ENCODE measurements at places on chromosomes 11 and 22.

- DNase-seq: peak; percentile 16
Measured at GRCh38 chr11:6258571-6259081, 1.0 kb upstream of the CCKBR start.

DNA sequence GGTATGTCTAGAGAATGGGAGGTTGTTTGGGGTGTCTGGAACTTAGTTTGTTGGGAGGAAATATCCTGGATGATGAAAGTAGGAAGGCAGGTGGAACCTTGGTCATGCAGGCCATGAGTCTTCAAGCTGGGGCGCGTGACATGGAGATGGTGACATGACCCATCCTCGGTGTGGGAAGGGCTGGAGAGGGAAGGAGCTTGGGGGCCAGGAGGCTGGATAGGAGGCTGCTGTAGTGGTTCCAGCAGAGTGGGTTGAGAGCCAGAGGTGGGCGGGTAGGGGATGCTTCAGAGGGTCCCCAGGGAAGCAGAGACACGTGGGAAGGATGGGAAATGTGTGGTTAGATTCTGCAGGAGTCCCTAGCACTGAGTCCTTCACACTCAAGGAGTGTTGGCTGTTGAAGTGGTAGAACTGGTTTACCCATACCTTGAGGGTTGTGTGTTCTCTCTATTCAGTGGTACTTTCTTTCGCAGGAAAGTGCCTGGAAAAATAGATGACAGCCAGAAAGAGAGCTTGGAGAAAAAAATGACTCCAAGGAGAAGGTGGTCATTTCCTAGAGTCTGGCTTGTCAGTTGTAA, 56.8 kb downstream of the LDLRAD3 start:
- DNase-seq: no peak

GRCh38 chr11:36388951-36389350, 92.9 kb downstream of the PRR5L start:
- DNase-seq: no peak

GRCh38 chr11:94750319-94751217, 17.6 kb upstream of the AMOTL1 start:
- no peak for DNase-seq

- no peak for DNase-seq
Measured at GRCh38 chr11:112050721-112051120, 23.1 kb downstream of the PIH1D2 start.

DNA sequence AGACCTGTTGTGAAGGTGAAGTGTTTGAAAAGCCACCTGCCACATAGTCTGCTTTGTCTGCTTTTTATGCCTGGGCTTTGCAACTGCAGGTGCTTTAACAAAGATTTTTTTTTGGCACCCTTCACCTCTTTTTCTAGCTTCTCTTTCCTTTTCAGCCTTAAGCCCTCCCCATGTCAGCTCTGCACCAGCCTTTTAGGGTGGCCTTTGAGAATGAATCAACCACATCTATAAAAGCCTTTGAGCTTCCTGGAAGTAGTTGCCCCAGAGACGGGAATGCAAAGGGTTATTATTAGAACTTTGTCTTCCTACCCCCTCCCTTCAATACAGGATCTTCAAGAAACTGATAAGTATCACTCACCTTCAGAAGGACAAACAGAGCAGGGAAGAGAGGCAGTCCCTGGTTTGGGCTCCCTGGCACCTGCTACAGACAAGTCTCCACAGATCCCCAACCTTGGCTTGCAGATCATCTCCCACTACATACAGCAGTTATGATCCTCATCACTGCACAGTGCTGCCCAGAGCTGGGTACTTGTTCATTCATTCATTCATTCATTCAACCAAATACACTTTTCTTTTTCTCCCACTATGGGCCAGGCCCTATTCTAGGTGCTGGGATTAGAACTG, 8.0 kb downstream of the PVALB start:
- DNase-seq: no peak

DNA sequence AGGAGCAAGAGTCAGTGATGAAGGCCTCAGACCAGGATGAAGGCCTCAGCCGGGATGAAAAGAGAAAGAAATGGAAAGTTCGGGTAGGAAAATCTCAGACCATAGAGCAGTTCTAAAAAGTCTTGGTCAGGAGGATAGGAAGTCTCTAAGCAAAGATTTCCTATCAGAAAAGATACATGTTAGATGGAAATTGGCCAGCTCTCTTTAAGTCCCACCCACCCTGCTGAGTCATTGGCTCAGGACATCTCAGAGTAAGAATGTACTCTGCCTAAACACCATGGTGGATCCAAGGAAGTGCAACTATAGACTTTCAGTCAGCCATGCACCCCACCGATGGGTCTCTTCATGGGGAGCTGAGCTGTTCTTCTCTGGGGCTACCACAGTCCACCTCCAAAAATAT, 4.4 kb downstream of the OR8B3 start:
- no peak for DNase-seq
